Cardiac septum (tissue), 1 donor: ENCODE measurements at places on chromosomes 3 and 15. TPM values are rescaled to one million over a fixed set of nuclear protein-coding genes. Genes with fewer than 3 reads are reported as not detected.

The NAA50 gene
- 68.5 TPM for total RNA-seq

The RBMS3 gene
- total RNA-seq: 49.0 TPM

The C2CD4B gene
- 1.7 TPM for total RNA-seq

The CLN6 gene
- total RNA-seq: 8.5 TPM

The TMEM212 gene
- total RNA-seq: not detected

The PLA2G4E gene
- total RNA-seq: 0.08 TPM

The SERINC4 gene
- total RNA-seq: 0.43 TPM

The CELF6 gene
- 0.70 TPM for total RNA-seq

The PLA2G4F gene
- total RNA-seq: 0.48 TPM

The TMEM207 gene
- total RNA-seq: not detected

The ENTPD3 gene
- total RNA-seq: 0.38 TPM

The KNG1 gene
- not detected for total RNA-seq
